Stimulated activated CD4-positive, alpha-beta T cell treated with anti-CD3 and anti-CD28 coated beads, Interleukin-15, amount 100 ng/mL, for 48 hours (primary cell): ENCODE measurements at places on chromosomes 6 and 20.

- no peak for DNase-seq
Measured at GRCh38 chr6:155909710-155910109, 454.1 kb upstream of the NOX3 start.

GRCh38 chr20:21344206-21344900 is 41.2 kb downstream of the XRN2 start:
- no peak for DNase-seq

GRCh38 chr6:166499350-166500163 is 86.9 kb downstream of the RAMACL start:
- DNase-seq, result no peak

GRCh38 chr6:63058601-63059000 is 152.7 kb upstream of the FKBP1C start:
- DNase-seq, result no peak

- no peak for DNase-seq
Measured at GRCh38 chr20:53716395-53716794, 122.8 kb upstream of the ZNF217 start.
